ENCODE measurements at places on chromosomes 5 and 9.

- no peak for DNase-seq
These were observed 7.0 kb downstream of the PDCL start for GRCh38 chr9:122821278-122821943.

- DNase-seq = peak; percentile 48
These were observed 29.7 kb downstream of the TEX10 start for GRCh38 chr9:100322954-100323536.

DNA sequence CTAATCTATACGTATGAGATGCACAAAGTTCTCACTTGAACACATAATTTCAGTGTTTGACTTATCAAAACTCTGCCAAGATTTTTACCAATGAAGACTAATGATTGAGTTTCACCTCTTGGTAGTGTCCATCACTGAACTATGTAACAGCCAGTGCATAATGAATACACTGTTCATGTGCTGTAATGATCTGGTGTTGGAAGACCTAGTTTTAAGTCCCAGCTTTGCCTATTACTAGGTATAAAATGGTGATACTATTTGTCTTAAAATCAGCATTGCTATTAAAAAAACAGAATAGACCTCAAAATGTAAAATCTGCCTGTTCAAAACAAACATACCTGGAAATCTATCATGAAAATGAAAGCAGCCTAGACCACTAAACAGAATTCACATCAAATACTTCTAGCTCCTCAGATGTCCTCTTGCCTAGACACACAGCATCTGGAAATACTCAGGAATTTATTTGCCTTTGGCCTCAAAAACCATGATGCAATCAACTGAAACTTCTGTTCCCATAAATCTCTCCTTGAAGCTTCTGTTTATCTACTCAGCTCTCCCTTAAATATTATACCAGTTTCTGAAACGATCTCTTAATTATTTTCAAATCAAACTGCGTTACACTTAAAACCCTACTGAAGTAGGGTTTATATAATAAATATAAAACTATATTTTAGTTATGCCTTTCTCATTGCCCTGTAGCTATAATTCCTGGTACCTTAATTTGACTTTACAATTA is 38.1 kb downstream of the MRPS27 start:
- peak; percentile 96 for DNase-seq

- DNase-seq = no peak
These were observed 24.4 kb upstream of the ZSWIM6 start for GRCh38 chr5:61307611-61308010.

Data from fibroblast of skin of scalp (primary cell).